NCI-H1694 (cell line): ENCODE measurements at places on chromosomes 12 and 14.

DNA sequence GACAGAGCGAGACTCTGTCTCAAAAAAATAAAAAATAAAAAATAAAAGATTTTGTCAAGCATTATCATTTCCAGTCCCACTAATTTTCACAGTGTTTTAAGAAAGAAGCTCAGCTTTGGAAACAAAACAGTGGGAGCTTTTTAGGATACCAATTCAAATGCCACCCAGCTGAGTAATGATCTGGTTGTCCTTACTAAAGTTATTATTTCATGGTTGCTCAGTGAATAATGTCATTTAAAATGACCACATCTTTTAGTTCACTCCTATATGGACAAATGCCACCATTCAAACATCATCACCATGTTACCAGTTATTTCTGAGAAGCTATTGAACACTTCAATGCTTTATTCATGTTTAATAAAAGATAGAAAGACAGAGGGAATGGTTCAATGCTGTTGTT lies 365.0 kb downstream of the CCER1 start:
- DNase-seq, result no peak

DNA sequence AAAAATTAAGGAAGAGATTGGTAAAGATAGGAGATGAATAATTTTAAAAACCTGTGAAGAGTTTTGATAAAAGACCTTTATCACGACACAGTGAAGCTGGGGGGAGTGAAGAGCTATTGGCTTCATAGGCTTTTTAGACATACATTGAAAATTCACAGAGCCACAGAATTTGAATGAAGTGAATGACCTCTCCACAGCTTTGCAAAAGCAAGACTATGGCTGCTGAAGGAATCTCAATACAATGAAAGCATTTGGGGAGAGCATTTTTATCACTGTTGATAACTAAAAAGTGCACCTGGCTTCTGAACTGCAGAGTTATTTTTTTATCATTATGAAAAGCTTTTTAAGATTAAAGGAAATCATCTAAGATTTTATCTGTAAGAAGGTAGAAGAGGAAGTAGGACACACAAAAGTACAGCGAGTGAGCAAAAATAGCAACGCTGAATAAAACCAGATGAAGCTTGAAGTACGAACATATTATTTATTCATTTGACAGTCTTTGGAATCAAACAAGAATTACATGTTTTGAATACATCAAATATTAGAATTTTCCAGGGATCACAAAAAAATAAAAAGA lies 317.5 kb downstream of the KCNC2 start:
- no peak for DNase-seq

- no peak for DNase-seq
These were observed 813.0 kb downstream of the NRXN3 start for GRCh38 chr14:78983126-78983525.

DNA sequence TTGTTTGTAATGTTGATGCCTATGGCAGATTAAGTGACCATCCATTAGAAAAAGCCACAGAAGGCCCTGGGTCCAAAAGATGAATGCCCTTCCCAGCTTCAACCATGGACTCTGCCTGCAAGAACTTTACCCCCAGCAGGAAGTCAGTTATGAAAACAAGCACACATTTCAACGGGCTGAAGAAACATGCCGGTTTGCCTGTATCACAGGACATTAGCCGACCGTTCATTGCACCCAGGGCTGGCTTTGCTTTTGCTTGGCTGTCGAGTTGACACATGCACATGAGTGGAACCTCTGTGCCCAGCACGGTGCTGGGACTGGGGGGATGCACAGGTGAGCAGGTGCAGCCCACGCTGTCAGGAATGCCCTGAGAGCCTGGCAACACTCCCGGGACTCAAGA lies 1087.0 kb downstream of the BCL11B start:
- no peak for DNase-seq

DNA sequence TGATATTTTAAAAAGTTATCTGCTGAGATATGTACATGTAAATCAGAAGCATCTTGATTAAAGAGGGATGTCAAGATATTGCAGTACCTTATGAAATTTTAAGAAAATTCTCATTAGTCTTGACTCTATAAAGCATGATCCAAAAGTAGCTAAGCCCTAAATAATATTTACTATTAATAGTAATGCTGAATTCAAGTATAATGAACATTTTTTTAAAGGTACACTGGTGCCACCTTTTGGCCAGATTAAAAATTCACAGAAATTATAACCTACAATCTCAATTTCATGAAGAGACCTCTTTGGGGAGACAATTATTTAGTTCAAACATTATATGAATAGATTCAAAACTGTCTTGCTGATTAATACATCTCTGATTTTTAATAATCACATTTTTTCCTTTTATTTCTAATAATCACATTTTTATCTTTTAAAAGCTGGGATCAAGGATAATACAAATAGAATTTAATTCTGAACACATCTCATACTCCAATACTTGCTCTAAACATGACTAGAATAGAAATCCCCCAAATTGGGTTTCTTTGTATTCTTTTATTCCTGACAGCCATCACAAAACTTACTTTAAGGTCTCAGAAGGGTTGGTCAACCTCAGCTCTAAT lies 13.4 kb downstream of the AKAP5 start:
- peak; percentile 55 for DNase-seq

DNA sequence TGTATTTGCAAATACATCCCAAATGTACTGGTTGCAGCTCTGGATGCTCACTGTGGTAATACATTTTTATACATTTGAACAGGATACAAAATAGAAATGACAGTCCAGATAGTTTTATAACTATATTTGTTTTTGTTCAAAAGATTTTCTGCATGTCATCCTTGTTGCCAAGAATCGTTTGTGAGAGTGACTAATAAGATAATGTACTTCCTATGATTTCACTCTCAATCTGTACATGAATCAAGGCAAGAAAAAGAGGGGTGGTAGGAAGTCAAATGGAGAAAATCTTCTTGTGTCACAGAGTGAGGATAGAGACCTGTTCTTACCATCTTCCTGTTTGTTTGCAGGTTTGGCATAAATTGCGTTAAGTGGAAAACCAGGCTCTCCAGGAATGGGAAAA lies 13.9 kb downstream of the ARPC3 start:
- DNase-seq, result no peak

DNA sequence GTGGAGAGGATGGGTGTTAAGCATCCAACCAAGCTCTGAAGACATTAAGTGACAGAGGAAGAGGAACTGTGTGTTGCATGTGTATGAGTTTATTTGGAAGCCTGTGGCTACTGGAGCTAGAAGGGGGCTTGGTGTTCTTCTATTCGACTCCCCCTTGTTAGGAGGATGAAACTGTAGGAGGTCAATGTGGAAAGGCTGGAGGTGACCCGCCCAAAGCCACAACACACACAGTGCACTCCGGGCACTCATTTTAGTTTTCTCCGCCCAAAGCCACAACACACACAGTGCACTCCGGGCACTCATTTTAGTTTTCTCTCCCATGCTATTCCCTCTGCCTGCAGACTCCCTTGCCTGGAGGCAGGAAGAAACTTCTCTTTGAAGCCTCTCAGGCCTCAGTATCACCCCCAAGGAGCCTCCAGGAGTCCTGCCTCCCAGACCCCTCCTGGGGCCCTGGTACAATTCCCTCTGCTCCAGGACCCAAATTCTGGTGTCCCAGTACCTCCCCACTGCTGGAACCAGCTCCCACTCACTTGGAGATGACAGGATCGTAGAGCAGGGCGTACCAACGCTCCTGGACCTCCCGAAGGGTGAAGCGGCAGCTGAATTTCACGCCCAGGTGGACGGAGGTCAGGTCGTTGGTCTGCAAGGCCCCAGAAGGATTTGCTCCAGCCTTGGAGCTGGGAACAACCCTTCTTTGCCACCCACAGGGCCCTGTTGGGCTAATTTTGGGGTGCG lies 3.8 kb downstream of the MCRS1 start:
- DNase-seq, result no peak

GRCh38 chr12:26319511-26319910 lies 124.1 kb downstream of the SSPN start:
- no peak for DNase-seq

GRCh38 chr12:25469861-25470260 lies 83.2 kb downstream of the LMNTD1 start:
- DNase-seq, result no peak

DNA sequence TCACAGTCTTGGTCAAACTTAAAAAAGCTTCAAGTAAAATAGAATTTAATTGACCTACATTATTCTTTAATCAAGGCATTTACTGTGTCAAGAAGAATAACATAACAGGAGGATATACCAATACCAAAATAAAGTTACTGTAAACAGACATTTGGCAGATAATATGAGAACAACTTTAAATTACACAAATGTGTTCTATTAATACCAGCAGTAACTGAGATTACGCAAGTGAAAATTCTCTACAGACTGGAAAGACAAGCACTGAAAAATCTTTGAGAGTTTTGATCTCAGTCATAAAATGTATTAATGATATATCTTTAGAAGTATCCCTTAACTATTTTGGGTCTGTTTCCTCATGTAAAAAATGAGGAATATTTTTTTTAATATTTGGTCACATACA lies 169.2 kb upstream of the SOX5 start:
- no peak for DNase-seq

DNA sequence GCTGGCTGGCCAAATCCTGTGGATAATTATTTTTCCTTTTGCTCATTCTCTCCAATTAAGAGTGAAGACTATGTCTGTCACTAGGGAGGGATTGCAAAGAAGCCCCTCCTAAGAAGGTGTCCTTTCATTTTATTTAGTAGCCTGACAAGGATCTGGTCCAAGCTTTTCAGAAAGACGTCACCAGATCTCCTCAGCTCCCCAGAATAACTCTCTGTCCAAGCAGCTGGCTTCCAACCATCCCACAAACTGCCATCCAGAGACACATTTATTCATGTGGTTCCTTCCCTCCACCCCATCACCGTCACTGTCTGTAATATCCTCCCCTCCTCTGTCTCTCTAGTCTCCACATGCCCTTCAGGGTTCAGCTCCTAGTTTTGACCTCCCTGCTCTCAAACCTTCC lies 69.9 kb downstream of the PPM1H start:
- DNase-seq, result no peak

DNA sequence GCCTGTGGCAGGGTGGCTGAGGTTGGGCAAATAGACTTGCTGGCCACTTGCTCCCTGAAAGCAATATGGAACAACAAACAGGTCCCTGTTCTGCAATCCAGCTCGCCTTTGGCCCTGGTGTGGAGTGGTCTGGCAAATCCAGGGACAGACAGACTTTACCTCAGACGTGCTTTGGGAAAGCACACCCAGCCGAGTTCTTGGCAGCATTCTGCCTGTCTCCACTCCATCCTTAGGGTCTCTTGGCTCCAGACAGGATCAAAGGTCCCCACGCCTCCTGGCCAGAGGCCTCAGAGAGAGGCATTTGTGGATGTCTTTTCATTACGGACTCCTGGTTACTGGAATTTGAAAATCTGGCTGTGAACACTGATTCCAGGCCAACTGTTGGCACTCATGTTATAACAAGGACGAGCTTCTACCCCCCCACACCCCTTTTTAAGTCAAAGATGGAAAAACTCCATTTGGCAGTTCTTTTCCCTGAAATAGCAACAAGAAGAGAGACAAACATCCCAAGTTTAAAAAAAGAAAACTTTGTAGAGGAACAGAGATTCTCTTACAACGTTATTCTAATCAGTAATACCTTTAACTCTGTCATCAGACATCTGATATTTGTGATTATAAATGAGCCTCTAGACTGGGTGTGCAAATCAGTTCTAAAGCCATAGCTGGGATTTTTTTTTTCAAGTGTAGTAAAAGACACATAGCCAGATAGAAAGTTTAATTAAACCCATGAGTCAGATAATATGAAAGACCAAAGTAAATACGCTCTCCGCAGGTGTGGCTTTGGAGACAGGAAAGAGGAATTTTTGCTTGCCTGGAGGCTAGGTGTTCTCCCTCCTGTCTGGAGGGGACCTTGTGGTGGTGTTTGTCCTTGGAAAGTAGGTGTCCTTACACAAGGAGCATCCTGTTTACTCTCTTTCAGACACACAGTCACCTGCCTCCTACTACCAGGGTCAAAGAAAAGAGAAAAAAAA lies 60.7 kb downstream of the GALNT8 start:
- no peak for DNase-seq

GRCh38 chr14:75831455-75831854 lies 150.3 kb downstream of the TGFB3 start:
- DNase-seq, result no peak

GRCh38 chr14:70906793-70907175 lies 475 bp upstream of the PCNX1 start:
- DNase-seq, result no peak

DNA sequence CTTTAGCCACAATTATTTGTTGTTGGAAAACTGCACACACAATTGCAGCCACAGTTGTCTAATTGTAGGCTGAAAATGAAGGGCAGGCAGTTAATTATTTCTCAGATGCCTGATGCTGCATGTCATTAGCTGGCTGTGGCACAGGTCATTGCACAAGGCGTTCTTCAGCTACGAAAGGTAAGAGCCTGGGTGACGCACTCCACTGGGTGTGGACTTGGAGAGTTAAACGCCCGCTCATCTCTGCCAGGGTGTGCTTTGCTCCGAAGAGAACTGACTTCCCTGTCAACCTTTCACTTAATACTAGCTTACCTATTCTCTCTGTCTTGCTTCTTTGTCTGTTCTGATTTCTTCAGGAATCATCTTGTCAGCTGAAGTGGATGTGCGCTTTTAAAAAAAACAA lies 91.4 kb upstream of the CPM start:
- no peak for DNase-seq

DNA sequence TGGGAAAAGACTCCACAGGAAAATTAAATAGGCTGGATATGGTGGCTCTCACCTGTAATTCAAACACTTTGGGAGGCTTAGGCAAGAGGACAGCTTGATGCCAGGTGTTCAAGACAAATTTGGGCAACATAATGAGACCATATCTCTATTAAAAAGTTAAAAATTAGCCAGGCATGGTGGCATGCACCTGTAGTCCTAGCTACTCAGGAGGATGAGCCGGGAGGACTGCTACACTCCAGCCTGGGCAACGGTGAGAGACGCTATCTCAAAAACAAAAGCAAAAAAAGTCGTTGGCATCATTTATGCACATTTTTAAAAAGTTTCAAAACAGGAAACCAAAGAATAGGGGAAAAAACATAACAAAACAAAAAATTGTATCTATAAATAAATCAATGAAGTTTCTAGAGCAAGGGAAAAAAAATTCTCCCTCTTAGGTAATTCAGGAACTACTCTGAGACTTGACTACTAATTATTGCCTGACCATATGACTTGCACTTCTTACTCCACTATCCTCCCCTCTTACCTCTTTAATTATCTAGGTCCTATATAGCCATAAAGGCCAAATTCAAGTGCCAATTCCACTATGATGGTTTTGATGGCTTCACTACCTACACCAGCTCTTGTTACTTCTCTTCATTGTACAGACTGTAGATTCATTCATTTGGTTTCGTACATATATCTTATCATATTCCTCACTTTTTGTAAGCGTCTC lies 1.6 kb downstream of the METTL3 start:
- DNase-seq, result no peak
